ENCODE measurements at places on chromosomes 2 and 18.
A peak's percentile ranks its signal among the peaks of the same experiment; 100 is the strongest.

- DNase-seq: no peak
Observed at GRCh38 chr2:223737207-223737606, 100.2 kb downstream of the AP1S3 start.

GRCh38 chr2:221153226-221153625 lies 418.9 kb downstream of the EPHA4 start:
- no peak for DNase-seq

- DNase-seq: no peak
Observed at GRCh38 chr2:19733390-19733789, 168.4 kb downstream of the TTC32 start.

GRCh38 chr2:226020956-226021355 lies 621.4 kb downstream of the NYAP2 start:
- no peak for DNase-seq

GRCh38 chr18:24726727-24727492 lies 266.5 kb downstream of the HRH4 start:
- DNase-seq: peak; percentile 30

GRCh38 chr2:135140606-135141005 lies 88.5 kb downstream of the RAB3GAP1 start:
- DNase-seq: no peak

DNA sequence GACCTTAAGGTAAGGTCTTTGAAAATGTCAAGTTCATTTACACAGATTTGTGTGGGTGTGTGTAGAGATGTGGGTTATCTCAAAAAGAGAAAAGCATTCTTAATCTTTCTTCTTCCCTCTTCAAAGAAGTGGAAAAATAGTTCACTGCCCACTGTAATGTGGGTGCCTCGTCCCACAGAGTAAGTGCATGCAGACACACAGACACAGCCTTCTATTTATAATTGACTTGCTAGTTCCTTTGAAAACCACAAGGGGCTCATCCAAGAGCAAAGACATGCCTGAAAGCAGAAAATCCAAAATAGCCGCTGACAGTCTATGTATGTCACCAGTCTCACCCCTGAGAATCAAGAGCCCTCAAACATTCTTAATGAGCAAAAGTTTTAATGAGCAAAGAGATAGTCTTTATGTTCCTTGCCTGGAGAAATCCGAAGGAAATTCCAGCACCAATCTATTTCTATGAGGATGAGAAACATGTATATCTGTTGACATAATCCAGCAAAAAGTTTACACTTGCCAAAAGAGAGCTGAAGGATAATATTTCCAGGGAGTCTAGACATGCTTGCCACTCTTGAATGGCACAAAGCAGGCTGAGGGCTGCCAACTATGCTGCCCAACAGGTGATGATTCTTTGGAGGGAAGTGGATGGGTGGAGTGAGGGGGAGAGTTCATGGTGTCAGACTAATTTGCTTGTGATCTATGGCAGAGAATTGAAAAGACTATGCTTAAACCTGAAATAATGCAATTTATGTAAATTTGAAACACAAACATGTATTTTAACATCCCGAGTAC lies 93.9 kb downstream of the ACVR1 start:
- DNase-seq: no peak

GRCh38 chr2:36060133-36060532 lies 295.4 kb upstream of the CRIM1 start:
- no peak for DNase-seq

DNA sequence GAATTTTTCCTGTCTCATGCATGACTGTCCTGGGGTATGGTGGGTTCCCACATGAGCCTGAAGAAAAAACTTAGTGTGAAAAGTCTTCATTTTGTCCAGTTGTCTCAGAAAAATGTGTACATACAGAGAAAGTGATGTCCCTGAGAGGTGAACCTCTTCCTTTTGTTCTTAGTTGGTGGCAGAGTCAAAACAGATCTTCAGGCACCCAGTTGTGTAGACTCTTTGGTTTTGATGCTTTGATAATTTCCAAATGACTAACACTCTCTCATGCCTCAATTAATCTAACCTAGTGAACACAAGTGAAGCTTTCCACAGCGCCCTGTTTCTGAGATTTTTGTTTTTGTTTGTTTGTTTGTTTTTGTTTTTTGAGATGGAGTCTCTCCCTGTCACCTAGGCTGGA lies 273.5 kb downstream of the PIK3C3 start:
- DNase-seq: no peak

GRCh38 chr2:9158786-9159779 lies 47.5 kb upstream of the ASAP2 start:
- no peak for DNase-seq

DNA sequence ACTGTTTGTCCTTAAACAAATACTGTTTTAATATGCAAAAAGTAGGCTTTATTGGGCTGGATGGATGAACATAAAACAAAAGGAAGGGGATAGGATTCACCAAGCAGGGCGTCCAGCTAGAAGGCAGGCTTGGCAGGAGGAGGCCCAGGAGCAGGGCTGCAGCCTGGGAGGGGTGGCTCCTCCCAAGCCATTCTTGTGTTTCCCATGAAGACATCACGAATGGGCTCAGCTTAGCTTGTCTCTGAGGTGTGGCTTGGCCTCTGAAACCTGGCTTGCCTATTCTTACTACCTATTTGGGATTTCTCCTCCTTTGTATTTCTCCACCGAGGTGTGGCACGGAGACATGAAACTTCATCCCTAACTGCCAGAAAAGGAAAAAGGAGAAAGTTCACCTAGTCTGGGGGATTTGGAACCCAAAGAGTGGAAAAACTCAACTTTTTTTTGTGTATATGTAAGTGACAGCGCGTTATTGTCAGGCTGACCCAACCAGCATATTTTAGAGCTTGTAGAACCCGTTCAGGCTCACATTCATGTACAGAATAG lies 481.9 kb upstream of the SPRED2 start:
- DNase-seq: no peak

GRCh38 chr2:154623819-154624218 lies 74.7 kb upstream of the KCNJ3 start:
- no peak for DNase-seq

DNA sequence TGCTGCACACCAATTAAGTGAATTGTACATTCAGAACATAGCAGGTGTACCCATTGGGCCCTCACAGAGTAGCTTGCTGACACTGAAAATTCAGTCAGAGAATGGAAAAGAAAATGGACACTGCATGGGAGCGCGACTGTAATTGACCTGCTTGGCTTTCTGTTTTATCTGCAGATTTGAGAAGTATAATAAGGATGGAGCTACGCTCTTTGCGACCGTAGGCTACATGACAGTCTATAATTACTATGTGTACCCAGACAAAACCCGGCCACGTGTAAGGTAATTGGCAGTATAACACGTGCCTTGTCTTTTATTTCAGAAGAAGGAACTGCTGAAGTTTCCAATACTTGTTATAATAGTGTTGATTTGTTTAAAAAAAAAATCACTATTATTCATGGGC lies 33.5 kb upstream of the METAP1D start:
- DNase-seq: no peak

DNA sequence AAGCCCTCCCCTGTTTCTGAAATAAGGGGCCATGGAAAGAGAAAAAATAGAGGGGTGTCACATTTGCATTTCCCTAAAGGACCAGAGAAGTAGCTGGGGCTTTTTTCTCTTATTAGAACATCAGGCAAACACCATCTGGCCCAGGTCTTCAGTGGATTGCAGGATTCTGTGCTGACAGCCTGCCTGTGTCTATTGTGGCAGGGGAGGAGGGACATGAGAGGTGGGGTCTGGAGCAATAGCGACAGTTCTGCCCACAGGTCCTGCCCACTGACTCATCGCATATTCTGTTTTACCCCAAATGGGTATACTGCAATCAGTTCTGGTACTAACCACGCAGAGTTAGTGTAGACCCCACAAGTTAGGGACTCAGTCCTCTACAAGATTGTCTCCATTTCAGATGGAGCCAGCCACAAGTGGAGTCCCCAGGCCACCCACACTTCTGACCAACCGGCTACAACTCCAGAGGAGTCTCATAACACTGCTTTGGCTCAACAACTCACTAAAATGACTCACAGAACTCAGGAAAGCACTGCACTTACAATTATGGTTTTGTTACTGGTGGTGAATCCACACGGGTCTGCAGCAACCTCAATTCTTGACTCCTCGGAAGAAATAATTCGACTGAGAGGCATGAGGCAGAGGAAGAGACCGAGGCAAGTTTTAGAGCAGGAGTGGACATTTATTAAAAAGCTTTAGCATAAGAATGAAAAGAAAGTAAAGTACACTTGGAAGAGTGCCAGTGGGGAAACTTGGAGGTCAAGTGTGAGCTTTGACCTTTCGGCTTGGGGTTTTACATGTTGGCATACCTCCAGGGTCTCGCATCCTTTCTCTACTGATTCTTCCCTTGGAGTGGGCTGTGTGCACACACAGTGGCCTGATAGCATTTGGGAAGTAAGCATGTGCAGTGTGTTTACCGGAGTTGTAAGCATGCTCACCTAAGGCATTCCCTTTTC lies 146.4 kb upstream of the SPATS2L start:
- no peak for DNase-seq

GRCh38 chr2:183149489-183149888 lies 25.2 kb downstream of the NUP35 start:
- DNase-seq: no peak
